Occipital lobe (tissue), 3 donors: ENCODE measurements at places on chromosomes 4 and X.
A peak's percentile ranks its signal among the peaks of the same experiment; 100 is the strongest.

DNA sequence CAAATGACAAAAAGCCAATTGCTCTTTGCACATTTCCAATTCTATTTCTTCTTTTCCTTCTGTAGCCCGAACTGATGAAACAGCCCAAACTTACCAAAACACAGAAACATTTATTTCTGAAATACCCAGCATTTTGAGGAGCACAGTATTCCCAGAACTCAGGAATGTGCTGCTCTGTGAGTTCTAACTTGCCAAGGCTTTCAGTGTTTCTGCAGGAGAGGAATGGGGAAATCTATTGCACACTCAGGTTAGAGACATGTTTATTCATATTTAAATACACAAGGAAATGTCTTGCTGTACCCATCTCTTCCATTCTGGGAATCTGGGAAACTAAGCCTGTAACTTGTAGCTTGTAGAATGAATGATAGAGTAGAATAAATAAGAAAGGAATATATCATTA lies 10.7 kb downstream of the TMPRSS11D start:
- no peak for DNase-seq

- no peak for DNase-seq
Measured at GRCh38 chr4:48493452-48494100, 3.5 kb downstream of the ZAR1 start.

DNA sequence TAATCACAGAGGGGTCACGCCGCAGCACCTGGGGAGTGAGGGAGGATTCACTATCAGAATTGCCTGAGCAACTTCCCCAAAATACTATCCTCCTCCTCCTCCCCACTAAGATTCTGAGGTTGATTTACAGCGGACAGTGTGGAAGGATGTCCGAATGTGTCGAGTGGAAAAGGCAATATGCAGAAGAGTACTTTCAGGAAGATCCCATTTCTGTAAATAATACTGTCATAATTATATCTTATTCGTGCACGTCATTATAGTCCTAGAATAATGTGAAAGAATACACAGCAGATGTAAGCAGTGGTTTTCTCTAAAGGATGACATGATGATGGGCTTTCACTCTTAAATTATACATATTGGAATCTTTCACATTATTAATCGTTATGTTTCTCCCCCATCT lies 149.8 kb upstream of the NOCT start:
- DNase-seq, result no peak

- DNase-seq, result no peak
Measured at GRCh38 chr4:150278206-150278605, 200.0 kb downstream of the DCLK2 start.

DNA sequence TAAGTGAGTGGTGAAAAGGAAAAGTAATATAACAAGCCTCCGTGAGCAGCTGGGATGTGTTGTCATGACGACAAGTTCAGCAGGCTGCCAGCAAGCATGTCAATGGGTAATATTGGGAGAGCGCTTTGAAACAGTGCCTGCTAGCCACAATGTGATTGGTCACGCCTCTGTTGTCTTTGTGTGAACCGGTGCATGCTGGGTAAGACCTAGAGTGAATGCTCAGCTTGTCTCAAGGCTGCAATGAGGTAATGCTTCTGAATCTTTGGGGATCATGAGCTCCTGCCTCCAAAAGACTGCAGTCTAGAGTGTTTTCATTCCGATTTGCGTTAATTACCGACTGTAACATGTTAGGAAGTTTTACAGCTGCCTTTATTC lies 54.9 kb downstream of the STOX2 start:
- DNase-seq, result peak; percentile 81

- DNase-seq, result no peak
Measured at GRCh38 chr4:8906668-8906970, 35.0 kb upstream of the HMX1 start.

DNA sequence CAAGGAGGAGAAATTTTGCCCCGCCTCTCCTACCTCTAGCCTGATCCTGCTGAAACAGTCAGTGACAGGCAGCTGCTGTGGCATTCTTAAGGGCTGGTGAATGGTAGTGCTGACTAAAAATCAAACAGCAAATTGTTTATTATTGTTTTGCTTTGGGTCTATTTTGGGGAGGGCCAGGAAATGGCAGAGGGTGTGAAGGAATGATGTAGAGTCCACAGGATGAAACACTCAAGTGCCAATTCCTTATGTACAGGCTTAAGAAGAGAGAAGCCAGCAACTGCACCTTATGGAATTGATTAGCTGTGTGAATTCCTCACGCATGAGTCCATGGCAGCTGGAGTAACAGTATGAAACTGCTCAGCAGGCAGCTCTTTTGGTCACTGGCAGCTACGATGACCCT lies 39.7 kb downstream of the VEGFC start:
- DNase-seq, result no peak

DNA sequence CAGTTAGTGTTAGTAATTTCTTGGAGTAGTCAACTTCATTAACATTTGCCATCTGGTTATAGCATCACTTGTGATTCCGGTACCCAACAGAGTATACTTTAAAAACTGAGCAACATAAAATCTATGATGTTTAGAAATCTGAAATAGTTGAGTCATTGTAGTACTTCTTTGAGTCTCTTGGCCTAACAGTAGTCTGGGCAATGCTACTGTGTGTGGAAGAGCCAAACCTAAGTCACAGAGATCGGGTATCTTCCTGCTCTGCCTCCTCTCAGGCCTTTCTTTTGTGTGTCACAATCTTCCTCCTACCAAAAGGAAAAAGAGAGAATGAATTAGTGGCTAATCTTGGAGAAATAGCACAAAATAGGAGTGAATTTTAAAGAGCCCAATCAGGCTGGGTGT lies 25.5 kb downstream of the DCUN1D4 start:
- no peak for DNase-seq

DNA sequence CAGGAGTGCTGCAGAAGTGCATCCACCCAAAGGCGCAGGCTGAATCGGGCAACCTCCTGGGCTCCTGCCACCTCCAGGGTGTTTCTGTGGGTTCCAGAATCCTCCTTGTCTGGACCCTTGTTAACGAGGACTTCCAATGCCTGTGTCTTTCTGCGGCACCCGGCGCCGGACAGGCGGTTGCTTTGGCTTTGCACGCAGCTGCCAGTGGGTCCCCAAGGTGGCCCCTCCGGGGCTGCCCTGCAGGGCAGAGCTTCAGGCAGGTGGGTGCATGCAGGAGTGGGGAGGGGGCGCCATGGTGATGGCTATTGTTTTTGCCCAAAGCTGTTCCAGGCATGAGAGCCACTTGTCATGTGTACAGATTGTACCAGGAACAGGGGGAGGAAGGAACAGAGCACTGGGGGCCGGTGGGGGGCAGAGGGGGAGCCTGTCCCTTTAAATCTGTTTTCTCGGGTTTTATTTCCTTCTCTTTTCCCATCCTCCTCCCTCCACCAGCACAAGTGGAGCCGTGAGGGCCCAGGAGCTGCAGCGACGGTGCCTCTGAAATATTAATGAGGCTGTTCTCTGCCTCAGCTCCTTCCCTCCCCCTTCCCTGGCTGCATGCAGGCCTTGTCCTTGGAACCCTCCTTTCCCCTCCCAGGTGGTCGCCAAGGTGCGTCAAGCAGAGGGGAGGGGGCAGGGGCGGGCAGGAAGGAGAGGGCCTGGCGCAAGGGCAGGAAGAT lies 13.1 kb downstream of the ATP2B3 start:
- no peak for DNase-seq

DNA sequence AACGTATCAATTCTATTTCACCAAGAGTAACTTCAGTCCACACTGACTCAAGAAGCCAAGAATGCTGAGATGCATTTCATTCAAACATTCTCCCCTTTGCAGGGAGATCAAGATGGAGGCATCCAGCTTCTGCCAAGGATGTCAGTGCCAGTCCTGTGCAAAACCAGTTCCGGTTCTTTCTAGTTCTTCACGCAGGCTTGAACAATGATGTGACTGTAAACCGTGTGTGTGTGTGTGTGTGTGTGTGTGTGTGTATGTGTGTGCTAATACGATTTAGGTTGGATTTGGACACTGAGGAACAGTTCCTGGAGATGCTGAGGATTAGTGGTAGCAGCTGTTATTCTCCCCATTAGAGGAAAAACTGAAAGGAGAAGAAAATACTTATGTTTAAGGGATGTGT lies at the start of gene REELD1:
REELD1 (plus strand) TSS at position 301 of the 400 bp plus-strand sequence. CDS start 2,415 bp downstream, outside the sequence.
- no peak for DNase-seq

DNA sequence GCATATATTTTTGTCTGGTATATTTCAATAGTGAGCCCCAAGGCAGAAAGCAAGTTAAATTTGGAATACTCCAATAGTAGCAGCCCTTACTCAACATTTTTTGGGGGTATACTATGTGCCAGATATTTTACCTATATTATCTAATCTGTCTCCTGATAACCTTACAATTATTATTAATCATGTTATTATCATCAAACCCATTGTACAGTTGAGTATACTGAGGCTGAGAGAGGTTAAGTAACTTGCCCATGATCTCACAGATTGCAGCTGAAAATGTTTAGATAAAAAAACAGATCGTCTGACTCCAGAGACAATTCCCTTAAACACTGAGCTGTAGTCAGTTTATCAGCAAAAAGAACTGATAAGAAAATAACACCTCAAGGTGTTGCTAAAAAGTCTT lies 6.5 kb upstream of the RBBP7 start:
- DNase-seq, result no peak

DNA sequence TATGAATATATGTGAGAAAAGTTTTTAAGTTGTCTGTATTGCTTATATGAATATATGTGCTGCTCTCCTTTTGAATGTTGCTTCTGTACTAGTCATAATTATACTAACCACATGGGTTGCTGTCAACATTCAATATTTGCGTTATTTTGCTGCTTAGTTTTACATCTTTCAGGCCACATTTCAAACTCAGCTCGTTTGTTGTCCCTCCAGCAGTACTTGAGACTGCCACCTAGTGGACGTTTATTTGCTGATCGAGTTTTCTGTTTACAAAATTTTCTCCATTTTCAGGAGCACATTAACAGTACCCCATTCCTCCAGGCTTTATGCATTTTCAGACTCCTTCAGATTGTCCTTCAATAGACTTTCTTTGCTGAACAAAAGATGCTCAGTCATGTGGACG lies 75.8 kb downstream of the NUDT11 start:
- DNase-seq, result no peak

GRCh38 chr4:184590196-184590595 lies 59.1 kb downstream of the CASP3 start:
- DNase-seq, result no peak

DNA sequence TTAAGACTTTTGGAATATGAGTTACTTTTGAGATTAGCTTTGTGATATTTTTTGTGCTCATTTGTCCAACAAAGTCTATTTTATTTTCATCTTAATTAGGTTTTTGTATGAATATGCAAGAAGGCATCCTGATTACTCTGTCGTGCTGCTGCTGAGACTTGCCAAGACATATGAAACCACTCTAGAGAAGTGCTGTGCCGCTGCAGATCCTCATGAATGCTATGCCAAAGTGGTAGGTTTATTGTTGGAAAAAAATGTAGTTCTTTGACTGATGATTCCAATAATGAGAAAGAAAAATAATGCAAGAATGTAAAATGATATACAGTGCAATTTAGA lies 10.8 kb downstream of the ALB start:
- DNase-seq, result no peak

DNA sequence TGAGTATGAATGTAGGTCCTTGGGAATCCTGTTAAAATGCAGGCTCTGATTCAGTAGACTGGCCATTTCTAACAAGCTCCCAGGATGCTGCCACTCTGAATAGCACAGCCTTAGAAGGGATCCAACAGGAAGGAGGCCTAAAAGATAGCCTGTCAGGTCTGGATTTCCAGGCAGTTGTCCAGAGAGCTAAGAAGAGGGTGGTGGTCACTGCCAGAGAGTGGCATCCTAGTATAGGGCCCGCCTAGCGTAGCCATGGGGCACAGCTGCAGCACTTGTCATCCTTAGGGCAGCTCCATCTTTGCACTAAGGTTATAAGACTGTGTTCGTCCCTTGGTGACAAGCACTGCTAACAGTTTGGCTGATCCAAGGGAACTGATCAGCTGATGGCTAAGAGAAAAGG lies 20.5 kb upstream of the NUP54 start:
- DNase-seq, result no peak

GRCh38 chrX:30027636-30028035 lies 187.7 kb upstream of the MAGEB2 start:
- no peak for DNase-seq

GRCh38 chr4:41285202-41285863 lies 28.6 kb downstream of the UCHL1 start:
- DNase-seq, result no peak

DNA sequence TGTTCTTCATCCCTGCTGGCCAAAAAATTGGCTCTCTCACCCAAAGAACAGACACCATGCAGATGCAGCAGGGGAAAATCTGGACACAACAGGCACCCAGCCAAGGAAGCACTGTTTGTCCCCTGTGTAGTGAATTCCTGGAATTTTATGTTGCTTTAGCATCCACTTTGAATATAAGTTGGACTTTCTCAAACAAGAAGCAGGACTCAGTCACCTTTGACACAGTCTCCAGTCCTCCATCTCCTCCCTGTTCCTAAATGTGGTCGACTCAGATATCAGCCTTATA lies 11.8 kb downstream of the ZNF182 start:
- DNase-seq, result no peak

DNA sequence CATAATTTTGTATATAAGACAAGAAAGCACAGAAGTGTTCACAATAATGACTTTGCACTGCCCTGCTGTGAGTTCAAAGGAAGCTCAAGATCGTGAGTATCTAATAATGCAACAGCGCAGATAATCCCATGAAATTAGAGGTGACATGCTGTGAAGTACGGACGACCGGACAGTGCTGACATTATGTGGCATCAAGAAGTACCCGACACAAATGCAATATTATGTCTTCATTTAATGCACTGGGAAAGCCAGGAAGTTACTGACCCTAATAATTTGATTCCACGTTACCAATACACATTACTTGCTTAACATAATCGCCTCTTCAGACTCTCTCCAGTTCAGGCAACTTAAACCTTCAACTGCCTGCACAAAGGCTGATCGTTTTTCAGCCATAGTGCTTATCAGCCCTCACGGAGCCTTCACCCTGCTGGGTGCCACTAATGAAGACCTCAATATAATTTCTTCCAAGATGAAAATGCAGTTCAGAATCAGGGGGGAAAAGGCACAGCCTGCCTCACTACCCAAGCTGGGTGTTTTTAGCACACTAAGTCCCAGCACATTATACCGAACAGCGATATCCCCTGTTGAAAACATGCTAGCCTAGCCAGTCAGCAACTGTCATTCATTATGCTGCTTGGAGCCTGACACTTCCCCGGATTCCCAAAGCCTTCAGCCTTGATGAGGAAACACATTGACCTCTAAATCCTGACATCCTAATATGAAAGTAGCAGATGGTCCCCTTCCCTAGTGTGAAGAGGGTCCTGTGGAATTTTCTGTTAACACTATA lies 56.1 kb downstream of the SLC7A11 start:
- no peak for DNase-seq

- no peak for DNase-seq
Measured at GRCh38 chrX:16659321-16659720, 9.4 kb downstream of the S100G start.

DNA sequence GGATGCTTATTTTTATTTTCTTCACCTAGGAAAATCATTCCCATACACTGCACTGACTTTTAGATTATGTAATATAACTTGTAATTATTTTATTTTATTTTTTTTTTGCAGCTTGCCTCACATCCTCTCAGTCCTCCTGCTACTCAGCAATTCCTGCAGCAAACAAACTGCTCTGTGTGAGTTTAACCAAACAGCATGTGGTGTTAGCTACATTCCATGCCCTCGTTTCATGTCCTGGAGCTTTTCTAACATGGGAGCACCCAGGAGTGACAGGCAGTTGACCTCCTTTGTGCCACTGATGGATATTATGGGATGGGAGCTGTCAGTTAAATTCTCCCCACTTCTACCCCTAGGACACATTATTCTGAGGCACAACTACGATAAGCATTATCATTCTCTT lies 24.8 kb downstream of the CXCL1 start:
- DNase-seq, result no peak
